Right renal cortex interstitium (tissue), 3 donors: ENCODE measurements at places on chromosomes 6 and 20. TPM values are rescaled to one million over a fixed set of nuclear protein-coding genes. Genes with fewer than 3 reads are reported as not detected.
A peak's percentile ranks its signal among the peaks of the same experiment; 100 is the strongest.

- DNase-seq: no peak
These were observed 100.8 kb downstream of the BFSP1 start for GRCh38 chr20:17430125-17430950.

GRCh38 chr6:166469426-166469961 lies 86.8 kb upstream of the MPC1 start:
- no peak for DNase-seq

The TBXT gene
- polyA plus RNA-seq: 0.07 TPM

The CAGE1 gene
- polyA plus RNA-seq: 0.07 TPM

GRCh38 chr20:50837532-50838321 lies 42.9 kb downstream of the BCAS4 start:
- DNase-seq: no peak

DNA sequence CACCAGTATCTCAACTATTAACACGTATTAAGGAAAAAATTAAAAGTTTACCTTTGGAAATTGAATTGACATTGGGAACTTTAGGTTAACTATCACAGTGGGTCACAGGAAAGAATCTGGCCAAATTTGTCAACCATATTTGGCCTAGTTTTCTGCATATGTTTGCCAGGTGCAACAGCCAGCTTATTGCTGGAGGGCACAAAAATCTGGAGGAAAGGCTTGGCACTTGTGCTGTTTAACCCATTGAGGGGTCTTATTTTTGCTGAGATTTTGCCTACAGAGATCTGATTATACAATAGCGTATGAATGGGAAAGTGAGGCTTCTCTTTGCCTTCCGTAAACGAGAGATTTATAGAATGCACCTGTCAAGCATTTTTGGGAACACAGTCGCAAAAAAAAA lies 190.4 kb downstream of the PRL start:
- DNase-seq: no peak

The MLN gene
- polyA plus RNA-seq: 2.9 TPM

The TRIM15 gene
- 0.26 TPM for polyA plus RNA-seq

DNA sequence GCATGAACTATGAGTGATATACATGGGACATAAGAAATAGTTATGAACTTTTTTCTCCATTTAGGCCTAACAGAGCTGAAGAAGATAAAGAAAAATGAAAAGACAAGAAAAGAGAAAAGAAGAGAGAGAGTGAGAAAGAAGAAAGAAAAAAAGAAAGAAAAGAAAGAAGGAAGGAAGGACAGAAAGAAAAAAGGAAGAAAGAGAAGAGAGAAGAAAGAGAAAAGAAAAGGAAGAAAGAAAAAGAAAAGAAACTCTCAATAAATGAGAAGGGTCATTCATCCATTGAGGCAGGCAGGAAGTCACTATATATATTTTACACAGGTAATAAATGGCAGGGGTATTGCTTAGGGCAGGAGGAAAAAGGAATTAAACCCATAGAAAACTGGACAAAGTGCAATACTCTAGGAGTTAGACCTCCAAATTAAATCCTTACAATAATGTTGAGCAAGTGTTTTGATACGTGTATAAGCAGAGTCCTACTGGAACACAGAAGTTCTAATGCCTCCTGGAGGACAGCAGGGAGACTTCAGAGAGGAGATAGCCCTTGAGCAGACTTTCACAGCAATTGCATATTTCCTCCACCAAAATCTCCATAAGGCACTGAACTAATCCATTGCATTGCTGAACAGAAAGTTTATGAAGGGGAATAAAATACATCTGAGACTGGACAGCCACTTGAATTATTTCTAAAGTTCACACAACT lies 86.4 kb upstream of the TENT5A start:
- no peak for DNase-seq

DNA sequence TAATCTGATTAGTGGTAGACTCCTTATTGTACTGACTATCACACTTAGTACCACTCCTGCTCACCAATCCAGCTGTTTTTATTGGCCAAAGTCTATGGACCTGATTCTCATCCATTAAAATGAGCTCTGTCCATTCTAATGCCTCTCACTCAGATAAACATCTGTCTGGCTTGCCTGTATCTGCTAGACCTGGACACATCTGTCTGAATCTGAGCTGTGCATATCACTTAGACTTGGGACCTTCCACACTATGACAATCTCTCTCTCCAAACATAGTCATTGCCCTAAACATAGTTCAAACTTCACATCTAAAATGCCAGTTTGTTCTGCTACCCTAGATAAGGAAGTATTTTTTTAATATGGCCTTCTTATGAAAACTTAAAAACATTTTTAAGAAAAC lies 92.6 kb downstream of the CENPW start:
- DNase-seq: no peak

The SSR1 gene
- 141 TPM for polyA plus RNA-seq

DNA sequence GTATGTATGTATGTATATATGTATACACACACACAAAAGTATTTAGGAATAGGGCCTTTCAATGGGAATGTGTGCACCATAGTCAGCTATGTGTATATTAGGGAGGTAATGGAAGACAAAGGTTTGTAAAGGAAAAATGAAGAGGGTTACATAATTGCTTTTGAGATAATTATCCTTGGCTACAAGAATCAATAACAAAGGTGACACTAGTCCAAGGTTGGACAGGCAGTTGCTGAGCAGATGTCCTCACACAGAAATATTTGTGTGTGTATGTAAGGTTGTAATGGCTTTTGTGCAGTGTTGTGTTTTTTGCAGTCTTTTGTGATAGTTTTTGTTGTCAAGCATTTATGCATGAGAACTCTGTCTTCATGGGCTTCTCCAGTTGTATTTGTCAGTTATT lies 157.9 kb upstream of the MARCKS start:
- DNase-seq: no peak

The GRM1 gene
- 0.22 TPM for polyA plus RNA-seq

- no peak for DNase-seq
These were observed 116.2 kb upstream of the PLCB4 start for GRCh38 chr20:8952721-8953120.

GRCh38 chr20:24254480-24254879 lies 214.9 kb upstream of the SYNDIG1 start:
- DNase-seq: no peak

DNA sequence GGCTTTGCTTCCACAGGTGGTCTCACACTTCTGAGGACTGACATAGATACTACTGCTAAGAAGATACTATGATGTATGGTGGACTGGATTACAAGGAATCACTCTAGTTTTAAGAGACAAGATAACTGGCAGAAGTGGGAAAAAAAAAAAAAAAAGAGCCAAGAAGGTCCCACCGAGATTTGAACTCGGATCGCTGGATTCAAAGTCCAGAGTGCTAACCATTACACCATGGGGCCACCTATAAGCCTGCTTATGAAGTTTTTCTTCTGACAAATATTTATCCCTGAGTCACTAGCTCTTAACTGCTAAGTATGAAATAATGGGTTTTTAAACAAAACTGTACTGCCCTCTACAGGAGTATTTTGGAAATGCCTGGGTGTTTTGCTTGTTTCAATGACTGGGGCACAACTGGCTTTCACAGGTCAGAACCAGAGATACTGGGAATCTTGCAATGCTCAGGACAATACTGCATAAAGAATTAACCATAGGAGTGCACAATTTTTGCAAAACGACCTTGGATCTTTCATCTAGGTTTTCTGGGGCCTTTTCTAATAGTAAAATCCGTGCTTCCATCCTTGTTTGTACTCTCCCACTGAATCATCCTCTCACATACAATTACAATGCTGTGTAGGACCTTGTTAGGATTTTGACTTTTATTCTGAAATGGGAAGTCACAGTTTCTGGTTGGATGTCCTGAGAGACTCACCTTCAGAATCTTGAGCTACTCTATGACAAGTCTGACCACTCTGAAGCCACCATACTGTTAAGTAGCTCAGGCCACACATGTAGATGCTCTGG lies 116.3 kb downstream of the OR2B2 start:
- peak; percentile 90 for DNase-seq

The KCNQ2 gene
- polyA plus RNA-seq: 6.1 TPM
